Osteocyte (in vitro differentiated cells): ENCODE measurements at places on chromosomes 13 and 19. TPM values are rescaled to one million over a fixed set of nuclear protein-coding genes. Genes with fewer than 3 reads are reported as not detected.

The ZNF681 gene
- total RNA-seq: 1.4 and 2.4 TPM in 2 replicates

The HTR2A gene
- total RNA-seq: not detected in 2 replicates

The PCDH8 gene
- total RNA-seq: not detected in 2 replicates

DNA sequence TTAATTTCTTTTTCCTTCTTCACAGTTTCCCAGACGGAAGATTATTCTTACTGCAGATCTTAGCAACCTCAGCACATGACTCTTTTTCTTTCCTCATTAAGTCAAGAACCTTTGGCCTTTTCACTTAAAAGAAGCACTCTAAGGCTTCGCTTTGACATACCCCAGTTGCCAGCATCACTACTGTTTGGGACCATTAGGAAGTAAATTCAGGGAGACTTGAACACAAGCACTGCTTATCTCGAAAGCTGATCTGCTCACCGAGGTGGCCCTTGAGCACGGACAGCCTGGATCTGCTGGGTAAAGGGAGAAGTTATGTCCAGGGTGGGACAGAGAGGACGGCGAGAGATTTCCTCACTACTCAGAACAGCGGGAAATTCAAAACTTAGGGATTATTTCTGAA, 151.4 kb upstream of the RNF113B start:
- no peak for DNase-seq

GRCh38 chr19:10113592-10113963, 2.1 kb downstream of the P2RY11 start:
- no peak for DNase-seq

DNA sequence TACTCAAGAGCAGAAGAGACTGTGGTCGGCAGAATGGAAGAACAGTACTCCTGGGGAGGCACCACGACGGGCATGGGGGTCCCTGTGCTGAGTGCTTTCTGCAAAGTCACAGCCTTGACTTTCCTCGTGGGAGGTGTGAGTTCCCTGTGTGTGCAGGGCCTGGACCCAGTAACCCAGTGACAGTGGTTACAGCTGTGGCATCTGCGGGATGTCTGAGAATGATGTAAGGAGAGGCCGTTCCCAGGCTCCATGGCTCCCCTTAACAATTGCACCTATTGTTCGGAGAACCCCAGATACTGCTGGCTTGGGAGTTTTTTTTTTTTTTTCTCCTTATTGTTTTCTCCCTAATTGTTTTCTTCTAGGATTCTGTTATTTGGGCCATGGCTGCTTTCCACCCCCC, 5.1 kb upstream of the NANOS2 start:
- no peak for DNase-seq

The BRME1 gene
- 3.7 and 4.1 TPM in 2 replicates for total RNA-seq

DNA sequence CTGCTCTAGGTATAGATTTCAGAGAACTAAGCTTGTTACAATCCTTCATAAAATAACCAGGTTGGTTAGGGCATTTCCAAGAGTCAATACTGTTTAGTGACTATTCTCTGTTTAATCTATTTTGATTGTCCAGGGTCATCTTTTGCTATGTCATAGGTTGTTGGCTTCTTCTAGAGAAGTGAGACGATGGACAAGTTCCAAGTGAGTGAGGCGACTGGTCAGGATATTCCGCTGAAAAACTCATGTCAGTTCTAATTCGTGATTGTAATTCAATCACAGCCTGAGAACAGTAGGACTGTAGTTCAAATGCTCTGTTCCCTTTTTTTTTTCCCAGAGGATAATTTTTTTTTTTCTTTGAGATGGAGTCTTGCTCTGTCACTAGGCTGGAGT, 15.8 kb upstream of the ALOX5AP start:
- DNase-seq: no peak

GRCh38 chr13:82947191-82947621, 935.1 kb downstream of the SLITRK1 start:
- DNase-seq: no peak

The LILRA6 gene
- not detected in 2 replicates for total RNA-seq

DNA sequence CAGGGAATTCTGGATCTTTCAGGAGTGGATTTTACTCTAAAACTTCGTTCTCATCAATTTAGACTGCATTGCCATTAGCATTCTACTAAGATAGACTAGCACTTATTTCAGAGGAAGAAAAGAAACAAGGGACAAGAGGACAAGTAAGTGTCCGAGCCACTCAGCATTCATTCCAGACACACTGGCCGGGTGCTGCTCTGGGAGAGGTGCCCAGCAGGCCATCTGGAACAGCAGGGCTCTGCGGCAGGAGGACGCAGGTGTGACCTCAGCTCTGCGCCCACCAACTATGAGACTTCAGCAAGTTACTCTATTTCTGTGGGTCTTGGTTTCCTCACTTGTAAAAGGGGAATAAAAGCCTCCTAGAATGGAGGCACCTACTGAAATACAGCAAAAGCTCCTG, 4.2 kb downstream of the EPS15L1 start:
- no peak for DNase-seq

- no peak for DNase-seq
Observed at GRCh38 chr19:40797963-40798682, 868 bp upstream of the EGLN2 start.

DNA sequence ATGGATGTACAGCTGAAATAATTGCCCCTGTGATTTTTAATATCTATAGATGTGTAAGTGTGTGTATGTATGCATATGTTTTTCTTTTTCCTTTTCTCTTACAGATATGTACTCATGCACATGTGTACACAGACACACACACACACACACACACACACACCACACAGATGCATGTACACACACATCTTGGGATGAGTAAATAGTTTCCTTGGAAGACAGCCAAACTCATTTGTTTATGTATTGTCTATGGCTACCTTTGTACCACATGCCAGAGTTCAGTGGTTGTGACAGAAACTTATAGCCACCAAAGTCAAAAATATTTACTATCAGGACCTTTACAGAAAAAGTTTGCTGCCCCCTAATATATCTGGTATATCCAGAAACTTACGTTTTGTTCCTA, 192.6 kb downstream of the MAB21L1 start:
- DNase-seq: no peak

- DNase-seq: no peak
Observed at GRCh38 chr19:7986321-7987113, 18.9 kb downstream of the ELAVL1 start.

GRCh38 chr13:78603240-78603957, at the start of gene POU4F1:
Gene POU4F1, minus strand, starts transcription at chr13:78603552. Its CDS starts 226 bp downstream, at chr13:78603326.
- DNase-seq: no peak

- DNase-seq: no peak
Observed at GRCh38 chr13:29654843-29655547, 59.5 kb upstream of the SLC7A1 start.

The FLT1 gene
- total RNA-seq: 3.4 and 3.8 TPM in 2 replicates

DNA sequence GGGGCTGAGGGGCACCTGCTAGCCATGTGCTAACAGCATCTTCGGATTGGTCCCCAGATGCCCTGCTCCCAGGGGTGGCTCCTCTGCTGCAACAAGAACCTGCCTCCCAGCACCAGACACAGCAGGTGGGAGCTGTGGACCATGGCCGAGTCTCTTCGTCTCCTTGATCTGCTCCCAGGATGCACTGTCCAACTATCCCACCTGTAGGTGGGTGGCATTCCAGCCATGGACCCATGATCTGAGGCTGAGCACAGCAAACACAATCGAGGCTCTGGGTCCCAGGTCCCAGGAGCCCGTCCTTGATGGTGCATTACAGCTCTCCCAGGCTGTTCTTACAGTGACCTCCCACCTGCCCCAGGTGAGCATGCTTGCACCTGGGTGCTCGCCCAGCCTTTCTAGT, 1.6 kb downstream of the ZNF837 start:
- DNase-seq: no peak

GRCh38 chr19:2046046-2046907, 4.8 kb downstream of the MKNK2 start:
- DNase-seq: no peak

GRCh38 chr19:46924874-46925547, 64.2 kb downstream of the ARHGAP35 start:
- no peak for DNase-seq

The PSPN gene
- total RNA-seq: 3.2 and 3.5 TPM in 2 replicates

DNA sequence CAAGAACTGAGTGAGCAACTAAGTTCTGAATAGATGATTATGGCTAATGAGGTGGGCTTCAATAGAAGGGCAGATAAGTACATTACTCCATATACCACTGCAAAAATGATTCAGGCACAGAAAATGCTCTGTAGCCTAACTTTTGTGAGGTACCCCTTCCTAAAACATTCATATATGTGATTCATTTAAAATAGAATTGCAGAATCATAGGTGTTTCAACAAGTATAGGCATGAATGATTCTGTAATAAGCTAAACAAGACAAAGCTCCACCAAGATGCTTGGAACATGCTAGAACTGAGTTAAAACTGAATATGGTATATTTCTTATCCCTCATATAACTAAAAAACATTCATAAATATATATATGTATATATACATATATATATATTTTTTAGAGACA, 12.1 kb downstream of the KBTBD7 start:
- no peak for DNase-seq

The FZR1 gene
- 45.3 and 49.5 TPM in 2 replicates for total RNA-seq

The CYP2A7 gene
- not detected in 2 replicates for total RNA-seq

DNA sequence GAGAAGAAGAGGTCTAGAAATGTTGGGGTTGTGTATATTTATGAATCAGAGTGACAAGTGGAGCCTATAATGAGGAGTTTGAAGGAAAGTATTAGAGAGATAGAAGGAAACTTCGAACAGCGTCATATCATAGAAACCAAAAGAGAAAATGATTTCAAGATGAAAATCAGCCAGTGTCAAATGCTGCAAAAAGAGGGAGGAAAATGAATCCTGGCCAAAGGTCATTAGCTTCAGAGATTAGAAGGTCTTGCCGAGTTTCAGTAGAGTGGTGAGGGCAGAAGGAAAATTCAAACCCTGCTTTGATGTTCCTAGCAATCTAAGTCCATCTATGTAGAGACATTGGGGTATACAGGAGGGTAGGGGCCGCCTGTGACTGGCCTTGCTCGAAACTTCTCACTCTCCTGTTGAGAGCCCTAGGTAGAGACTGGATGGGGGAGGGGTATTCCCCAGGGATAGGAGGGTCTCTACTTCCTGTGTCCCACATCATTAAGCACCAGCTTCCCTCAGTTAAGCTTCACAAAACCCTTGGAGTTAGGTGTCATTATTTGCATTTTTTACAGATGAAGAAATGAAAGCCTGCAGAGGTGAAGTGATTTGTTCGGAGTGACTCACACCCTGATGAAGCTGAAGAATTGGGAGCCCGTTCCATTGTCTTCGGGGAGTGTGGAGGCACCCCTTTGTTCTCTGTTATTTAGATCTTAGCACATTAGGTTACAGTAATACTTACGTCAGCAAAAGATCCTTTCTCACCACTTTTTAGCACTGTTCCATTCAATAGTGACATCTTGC, 62.8 kb downstream of the FGF9 start:
- no peak for DNase-seq

The PRR36 gene
- total RNA-seq: 0.24 and 0.51 TPM in 2 replicates

The SBSN gene
- total RNA-seq: not detected in 2 replicates

- DNase-seq: no peak
Observed at GRCh38 chr19:36665832-36666231, 805 bp downstream of the ZNF461 start.

The RFC3 gene
- total RNA-seq: 6.8 and 7.1 TPM in 2 replicates

The HMGB1 gene
- 249 and 264 TPM in 2 replicates for total RNA-seq
